ENCODE measurements at places on chromosomes 2 and 18.

- no peak for DNase-seq
Observed at GRCh38 chr18:32443033-32443705, 27.5 kb downstream of the GAREM1 start.

- DNase-seq = no peak
Observed at GRCh38 chr2:172437419-172438341, 10.3 kb downstream of the ITGA6 start.

- no peak for DNase-seq
Observed at GRCh38 chr2:236793023-236794011, 223.7 kb downstream of the ACKR3 start.

DNA sequence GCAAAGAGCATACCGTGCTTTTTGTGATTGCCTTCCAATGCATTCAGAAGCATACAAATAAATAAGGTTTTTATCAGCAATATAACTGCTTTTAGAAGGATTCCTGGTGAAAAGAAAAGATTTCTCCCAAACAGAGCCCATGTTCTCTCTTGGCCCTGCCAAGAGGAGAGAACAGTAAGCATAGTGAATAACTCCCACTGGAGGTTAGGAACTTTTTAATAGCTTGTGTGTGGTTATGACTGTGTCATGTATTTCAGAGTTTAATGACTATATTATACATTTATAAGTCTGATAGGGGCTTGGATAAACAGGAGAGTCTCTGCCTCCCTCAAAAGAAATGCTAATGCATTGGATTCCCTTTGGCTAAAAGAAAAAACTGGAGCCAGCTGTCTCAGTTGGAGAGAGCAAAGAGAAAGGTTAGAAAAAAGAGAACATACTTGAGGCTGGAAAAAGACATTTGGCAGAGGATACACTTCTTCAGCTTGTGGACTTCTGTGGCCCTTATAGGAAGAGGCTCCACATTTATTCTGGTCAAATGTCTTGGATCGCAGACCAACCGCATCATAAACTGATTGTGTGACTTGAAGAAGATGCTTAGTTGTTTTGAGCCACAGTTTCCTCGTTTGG is 63.0 kb upstream of the SPRED2 start:
- DNase-seq = no peak

- DNase-seq = no peak
Observed at GRCh38 chr2:118580651-118581050, 266.8 kb downstream of the EN1 start.

- DNase-seq = no peak
Observed at GRCh38 chr2:146477383-146477782, 1367.4 kb upstream of the ACVR2A start.

DNA sequence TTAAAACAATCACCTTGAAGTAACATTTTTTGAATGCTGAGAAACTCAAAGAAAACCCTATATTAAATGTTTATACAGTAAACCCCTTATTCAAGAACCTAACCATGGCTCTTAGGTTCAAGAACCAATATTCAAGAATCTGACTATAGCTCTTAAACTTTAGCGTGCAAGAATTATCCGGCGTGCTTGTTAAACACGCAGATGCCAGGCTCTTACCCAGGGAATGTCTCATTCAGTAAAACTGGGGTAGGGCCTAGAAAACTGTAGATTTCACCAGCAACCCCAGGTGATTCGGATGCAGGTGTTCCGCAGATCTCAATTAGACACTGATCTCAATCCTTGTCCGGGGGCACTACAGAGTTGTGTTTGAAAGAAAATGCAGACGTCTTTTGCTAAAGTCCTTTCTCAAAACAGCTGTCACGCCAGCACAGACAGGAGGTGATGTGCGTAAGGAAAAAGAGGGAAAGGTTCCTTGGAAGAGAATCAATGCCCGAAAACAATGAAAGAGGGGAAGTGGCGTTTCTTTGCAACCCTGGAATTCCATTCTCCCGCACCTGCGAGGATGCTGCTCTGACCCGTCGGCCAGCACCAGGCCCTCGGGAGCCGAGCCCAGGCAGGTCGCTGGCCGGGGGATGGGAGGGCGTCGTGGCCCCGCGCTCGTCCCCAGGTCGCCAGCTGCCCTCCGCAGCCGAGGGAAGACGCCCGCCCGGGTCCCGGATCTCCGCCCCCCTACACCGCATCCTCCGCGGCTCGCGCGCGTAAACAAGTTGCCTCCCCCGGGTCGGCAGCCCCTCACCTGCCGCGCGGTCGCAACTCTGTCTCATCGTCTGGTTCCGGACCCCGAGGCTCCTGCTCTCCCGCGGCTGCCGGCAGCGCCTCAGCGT is 851 bp downstream of the EIF2AK3 start:
- no peak for DNase-seq

DNA sequence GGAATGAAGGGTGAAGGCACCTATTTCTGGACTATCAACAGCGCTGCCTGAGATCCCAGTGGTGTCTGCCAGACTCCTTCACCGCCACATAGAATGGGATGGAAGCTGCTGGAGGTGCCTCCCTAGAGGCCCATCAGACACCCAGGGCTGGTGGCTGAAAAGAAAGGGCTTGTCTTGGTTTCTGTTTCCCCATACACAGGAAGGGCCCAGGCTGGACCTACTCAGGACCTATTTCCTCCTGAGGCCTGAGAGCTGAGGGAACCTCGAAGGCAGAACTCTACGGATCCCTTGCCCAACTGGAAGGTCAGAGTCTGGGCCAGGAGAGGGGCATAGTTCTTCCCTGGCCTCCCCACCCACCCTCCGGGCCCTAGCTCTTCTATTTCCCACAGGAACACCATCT is 2.9 kb upstream of the CLEC4F start:
- DNase-seq = no peak
